ENCODE measurements at places on chromosomes 12 and 14. TPM values are rescaled to one million over a fixed set of nuclear protein-coding genes. Genes with fewer than 3 reads are reported as not detected.

The SAMD4A gene
- 16.2 TPM for total RNA-seq

The GZMH gene
- total RNA-seq = not detected

The RERGL gene
- not detected for total RNA-seq

The EML1 gene
- total RNA-seq = 84.0 TPM

The ACSS3 gene
- 12.2 TPM for total RNA-seq

The EMP1 gene
- 71.4 TPM for total RNA-seq

The CPM gene
- total RNA-seq = 48.7 TPM

The OTX2 gene
- total RNA-seq = not detected

The SLCO1C1 gene
- total RNA-seq = not detected

Data from bronchial smooth muscle cell (primary cell).